ENCODE measurements at places on chromosomes 13 and 19.
A peak's percentile ranks its signal among the peaks of the same experiment; 100 is the strongest.

DNA sequence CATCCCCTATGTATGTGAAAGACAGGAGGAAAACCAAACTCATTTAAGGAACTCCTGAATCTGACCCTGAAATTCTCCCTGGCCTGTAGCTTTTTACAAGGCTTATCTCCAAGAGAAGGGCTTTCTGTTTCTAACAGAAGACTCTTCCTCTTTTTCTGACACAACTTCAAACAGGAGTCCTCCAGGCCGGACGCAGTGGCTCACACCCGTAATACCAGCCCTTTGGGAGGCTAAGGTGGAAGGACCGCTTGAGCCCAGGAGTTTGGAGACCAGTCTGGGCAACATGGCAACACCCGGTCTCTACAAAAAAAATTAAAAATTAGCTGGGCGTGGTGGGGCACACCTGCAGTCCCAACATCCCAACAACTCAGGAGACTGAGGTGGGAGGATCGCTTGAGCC is 41.9 kb downstream of the CARS2 start:
- DNase-seq = no peak

GRCh38 chr19:18225702-18226468 is at the start of gene PDE4C:
PDE4C (minus strand) TSS chr19:18226438; CDS start chr19:18226415, 23 bp downstream.
- DNase-seq = no peak

- DNase-seq = no peak
Observed at GRCh38 chr13:114073881-114074612, 58.4 kb downstream of the RASA3 start.

DNA sequence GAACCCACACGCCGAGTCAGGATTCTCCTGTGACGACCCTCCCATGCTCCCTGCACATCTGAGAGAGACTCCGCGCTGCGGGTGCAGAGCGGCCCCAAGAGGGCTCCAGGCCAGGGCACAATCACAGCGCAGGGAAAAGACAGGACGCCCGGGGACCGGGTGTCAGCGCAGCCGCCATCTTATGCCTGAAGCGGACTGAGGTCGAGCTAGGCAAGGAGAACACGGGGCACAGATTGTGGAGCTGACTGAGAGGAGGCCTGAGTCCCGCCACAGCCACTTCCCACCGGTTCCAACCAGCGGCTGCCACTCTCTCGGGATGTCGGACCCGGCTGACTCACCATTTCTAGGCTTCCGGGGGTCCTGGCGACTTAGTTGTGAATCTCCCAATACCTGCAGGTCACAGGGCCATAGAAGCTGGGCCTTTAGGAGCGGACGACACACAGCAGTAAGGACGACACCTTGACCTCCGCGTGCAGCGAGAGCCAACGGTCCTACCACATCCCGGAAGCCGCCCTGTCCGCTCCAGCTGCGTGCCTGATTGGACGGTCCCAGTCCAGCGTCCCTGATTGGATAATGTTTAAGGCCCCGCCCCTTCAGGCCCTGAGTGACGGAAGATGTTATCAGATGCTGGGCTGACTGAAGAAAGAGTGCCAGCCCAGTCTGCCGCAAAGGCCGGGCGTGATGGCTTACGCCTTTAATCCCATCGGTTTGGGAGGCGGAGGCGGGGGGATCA is at the start of gene ZNF728:
Gene ZNF728 (minus strand): TSS at position 487 of the 733 bp plus-strand sequence. CDS start 146 bp downstream, at position 341.
- no peak for DNase-seq

DNA sequence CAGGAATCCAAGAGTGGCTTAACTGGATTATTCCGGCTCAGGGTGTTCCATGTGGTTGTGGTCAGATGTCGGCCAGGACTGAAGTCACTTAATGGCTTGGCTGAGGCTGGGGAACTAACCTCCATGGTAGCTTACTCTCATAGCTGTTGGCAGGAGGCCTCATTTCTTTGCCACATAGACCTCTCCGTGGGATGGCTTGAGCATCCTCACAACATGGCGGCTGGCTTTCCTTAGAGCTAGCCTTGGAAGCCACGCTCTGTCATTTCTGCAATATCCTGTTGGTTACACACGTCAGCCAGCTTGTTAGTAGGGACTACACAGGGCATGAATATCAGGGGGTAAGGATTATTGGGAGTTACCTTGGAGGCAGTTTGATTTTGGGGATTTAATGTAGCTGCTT is 5.1 kb downstream of the CRX start:
- no peak for DNase-seq

DNA sequence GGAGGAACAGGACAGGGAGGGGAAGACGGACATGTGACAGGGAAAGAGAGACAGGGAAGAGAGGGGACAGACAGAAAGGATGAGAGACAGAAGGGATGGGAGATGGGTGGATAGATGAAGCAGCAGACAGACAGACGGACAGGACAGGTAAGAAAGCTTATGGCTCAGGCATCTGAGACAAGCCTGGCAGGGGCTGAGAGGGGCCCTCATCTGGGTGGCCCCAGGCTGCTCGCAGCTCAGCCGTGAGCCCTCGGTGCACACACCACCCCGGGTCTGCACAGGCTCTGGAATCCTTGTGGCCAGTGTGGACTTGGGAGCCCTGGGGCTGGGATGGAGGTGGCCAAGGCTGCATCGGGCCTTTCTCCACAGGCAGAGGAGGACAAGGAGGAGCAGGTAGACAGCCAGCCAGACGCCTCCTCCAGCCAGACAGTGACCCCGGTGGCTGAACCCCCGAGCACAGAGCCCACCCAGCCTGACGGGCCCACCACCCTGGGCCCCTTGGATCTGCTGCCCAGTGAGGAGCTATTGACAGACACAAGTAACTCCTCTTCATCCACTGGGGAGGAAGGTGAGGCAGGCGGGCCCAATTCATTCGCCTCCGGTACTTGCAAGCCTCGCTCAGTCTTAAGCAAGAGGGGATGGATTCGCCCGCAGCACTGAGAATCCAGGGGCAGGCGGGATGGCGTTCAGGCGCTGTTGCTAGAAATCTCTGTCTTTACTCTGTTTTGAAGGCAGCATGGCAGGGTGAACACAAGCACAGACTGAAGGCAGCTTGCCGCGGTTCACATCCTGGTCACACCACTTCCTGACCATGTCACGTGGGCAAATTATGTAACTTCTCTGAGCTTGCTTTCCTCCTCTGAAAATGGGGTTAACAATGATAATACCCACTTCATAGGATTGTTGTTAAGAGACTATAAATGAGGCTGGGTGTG is 14.0 kb downstream of the GRAMD1A start:
- peak; percentile 40 for DNase-seq

DNA sequence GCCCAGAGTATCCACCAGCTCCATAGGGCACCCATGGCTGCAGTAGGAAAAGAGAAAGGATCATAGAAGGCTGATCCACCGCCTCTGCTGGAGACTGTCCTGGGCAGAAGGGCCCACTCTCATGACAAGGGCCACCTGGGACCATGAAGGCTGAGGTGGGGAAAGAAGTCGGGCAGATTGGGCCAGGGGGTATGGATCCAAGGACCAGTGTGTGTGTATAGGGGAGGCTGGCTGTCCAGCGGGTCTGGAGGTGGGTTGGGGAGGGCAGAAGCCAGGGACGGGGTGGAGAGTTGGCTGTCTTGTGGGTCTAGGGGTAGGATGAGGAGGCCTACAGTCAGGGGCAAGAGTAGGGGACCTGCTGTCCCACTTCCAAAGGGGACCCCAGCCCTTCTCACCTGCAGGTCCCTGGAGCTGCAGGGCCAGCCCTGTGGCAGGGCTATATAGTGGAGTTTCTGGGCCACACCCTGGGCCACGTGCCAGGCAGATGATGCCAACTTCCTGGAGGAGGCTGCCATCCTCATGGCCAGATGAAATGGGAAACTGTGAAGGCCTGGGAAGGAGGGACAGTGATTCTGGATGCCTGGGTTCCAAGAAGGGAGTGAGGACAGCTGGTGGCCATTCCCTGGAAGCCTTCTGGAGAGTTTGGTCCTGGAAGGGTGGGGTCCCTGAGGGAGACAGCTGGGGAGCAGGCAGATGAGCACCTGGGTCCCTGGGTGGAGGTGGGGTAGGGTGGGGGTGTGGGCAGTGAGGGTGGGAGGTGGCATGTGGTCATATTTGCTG is at the start of gene FCGBP:
Gene FCGBP (minus strand): TSS at position 51 of the 780 bp plus-strand sequence.
- no peak for DNase-seq

DNA sequence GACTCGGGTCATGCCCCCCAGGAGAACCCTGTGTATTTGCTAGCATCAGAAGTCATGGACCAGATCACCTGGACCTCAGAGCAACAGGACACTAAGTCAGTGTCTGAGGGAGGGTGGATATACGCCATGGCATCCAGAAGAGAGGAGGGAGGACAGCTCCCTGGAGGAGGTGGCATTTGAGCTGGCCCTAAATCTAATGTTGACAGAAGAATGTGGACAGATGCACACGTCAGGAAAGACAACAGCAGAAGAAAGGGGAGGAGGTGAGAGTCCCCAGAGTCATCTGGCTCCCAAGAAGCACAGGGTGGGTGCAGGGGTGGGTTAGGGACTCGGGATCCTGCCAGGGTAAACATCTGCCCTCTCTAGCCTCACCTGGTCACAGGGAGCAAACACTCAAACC is 24.5 kb upstream of the CCNE1 start:
- DNase-seq = no peak

- DNase-seq = no peak
Observed at GRCh38 chr19:19050731-19051130, 13.1 kb upstream of the SLC25A42 start.

GRCh38 chr13:106182404-106182803 is 353.1 kb downstream of the EFNB2 start:
- no peak for DNase-seq

- DNase-seq = no peak
Observed at GRCh38 chr13:50800091-50800739, 43.3 kb downstream of the DLEU7 start.

GRCh38 chr19:39173502-39173991 is 23.2 kb upstream of the NCCRP1 start:
- DNase-seq = no peak

GRCh38 chr13:49844181-49844580 is 51.7 kb upstream of the KPNA3 start:
- DNase-seq = no peak

- no peak for DNase-seq
Observed at GRCh38 chr13:97191142-97191541, 31.0 kb upstream of the MBNL2 start.

DNA sequence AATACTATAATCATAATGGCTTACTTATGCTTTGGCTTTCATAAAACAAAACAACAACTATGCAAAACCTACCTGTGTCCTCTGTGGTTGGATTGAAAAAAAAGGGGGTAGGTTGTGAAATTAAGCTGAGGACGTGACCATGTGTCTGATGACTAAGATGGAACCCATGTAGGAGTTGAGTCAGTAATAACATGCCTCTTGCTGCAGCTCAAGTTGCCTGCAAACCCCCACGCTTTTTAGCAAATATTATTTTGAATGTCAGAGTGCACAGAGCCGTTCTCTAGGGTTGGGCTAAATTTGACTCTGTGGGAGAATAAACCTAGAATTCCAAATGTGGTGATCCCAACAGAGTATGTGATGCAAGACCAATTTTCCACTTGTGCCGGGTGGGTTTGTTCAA is 209.3 kb downstream of the KCNRG start:
- DNase-seq = no peak

- DNase-seq = no peak
Observed at GRCh38 chr19:54418030-54418929, 3.0 kb downstream of the TTYH1 start.

- no peak for DNase-seq
Observed at GRCh38 chr19:15149737-15150136, 42.5 kb downstream of the SYDE1 start.

- DNase-seq = no peak
Observed at GRCh38 chr13:45690636-45691035, 11.5 kb upstream of the CBY2 start.

- no peak for DNase-seq
Observed at GRCh38 chr19:5125797-5126497, 157.0 kb downstream of the KDM4B start.

DNA sequence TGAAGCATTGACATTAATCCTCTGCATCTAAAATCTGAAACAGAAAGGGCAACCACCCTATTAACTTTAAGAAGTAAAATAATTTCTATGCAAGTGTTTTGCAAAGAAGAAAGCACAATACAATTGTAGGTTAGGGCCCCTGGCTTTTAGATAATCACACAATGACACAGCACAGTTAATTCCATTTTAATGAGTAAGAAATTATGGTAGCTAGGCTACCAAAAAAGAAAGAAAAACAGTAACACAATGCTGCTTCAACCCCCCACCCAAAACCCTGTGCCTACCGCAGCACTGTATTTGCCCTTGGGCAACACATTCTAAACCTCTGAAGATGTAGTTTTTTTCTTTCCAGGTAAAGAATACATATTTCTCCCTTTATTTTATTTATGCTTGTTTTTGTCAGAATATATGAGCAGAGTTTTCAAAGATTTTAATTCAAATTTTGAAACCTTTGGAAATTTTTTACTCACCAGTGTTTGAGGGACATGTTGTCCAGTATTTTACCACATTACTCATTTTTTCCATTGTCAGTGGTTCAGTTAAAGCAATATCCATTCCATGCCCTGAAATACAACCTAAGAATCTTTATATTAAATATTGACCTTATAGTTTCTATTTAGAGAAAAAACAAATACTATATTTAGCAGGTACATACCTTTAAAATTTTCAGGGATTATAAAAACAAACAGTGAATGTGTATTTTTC is 21.1 kb downstream of the SOHLH2 start:
- no peak for DNase-seq

- DNase-seq = no peak
Observed at GRCh38 chr19:8224394-8225145, 15.4 kb downstream of the CERS4 start.

DNA sequence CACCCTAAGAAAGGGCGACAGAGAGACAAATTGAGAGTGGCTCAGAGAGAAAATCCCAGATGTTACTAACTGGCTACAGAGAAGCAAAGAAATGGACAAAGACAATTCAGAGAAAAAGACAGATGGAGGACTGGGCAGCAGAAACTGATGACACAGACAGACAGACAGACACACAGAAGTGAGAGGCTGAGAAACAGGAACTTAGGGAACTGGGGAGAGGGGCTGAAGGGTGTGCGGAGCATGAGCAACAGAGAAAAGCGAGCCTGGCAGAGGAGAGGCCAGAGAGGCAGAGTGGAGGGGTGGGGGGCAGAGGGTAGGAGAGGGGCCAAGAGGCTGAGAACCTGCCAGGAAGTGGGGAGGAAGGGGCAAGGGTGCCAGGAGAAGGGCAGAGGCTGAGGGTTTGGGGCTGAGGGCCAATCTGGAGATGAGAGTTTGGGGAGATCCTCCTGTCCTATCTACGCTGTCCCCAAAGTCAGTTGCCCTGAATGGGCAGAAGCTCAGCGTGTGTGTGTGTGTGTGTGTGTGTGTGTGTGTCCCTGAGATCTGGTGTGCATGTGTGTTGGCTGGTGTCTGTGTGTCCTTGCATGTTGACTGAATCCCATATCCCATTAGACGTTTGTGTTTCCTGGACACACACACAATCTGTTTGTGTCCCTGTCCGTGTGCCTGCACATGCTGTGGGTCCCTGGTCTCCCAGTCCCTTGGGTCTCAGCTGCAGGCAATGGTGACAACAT is 5.6 kb upstream of the ERFL start:
- no peak for DNase-seq

- no peak for DNase-seq
Observed at GRCh38 chr13:31946091-31946770, 85.3 kb upstream of the FRY start.

GRCh38 chr13:19763618-19764017 is 19.1 kb downstream of the PSPC1 start:
- no peak for DNase-seq

Data from stimulated activated CD8-positive, alpha-beta memory T cell treated with anti-CD3 and anti-CD28 coated beads, Interleukin-4, amount 100 ng/mL, for 4 hours (primary cell).